ENCODE measurements at places on chromosomes 13 and 19.
A peak's percentile ranks its signal among the peaks of the same experiment; 100 is the strongest.

DNA sequence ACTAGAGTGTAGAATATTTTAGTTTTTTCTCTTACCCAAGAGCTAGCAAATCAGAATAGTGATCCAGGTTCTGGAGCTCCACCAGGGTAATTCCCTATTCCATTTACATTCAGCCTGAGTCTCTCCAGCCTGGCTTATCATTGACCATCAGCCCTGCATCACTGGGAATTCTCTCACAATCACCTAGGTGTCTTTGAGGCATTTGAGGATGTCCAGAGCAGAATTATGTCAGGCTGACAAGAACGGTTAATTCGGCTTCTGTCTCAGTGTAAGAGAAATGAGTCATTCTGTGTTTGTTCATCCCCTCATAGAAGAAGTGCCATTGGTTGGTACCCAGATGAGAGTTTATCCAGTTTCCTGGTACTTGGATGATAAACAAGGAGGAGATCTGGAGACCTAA is 180.5 kb downstream of the ZNF737 start:
- DNase-seq, result no peak

DNA sequence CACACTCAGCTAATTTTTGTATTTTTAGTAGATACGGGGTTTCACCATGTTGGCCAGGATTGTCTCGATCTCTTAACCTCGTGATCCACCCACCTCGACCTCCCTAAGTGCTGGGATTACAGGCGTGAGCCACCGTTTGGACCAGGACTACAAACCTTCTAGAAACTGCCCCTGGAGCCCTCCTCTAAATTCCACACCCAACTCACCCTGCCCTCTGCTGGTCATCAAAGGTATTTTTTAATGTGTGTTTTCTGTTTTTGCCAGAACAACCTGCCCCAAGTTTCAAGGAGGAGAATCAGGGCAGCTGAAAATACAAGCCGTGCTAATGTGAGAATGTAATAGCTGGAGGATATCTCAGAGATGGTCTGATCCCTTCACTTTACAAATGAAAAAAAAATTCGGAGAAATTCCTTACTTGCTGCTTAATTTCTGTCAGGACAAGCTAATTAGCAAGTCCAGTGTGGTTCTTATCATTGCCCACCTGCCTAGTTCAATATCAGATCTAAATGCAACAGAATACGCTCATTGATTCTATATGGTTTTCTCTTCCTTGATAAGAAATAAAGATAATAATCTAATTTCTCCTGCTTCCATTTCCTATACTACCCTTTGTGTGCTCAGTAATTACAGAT is 4.1 kb downstream of the ATP8A2 start:
- DNase-seq, result peak; percentile 13

DNA sequence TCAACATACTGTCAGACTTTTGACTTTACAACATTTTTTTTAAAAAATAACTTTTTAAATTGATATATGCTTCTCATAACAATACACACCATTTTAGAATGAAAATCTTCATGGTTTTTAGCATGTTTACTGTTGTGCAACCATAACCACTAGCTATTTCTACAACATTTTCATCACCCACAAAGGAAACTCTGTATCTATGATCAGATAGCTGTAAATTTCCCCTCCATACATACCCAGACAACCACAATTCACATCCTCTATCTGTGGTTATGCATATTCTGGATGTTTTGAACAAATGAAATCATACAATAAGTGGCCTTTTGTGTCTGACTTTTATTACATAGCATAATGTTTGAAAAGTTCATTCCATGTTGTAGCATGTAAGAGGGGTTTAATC is 1666.0 kb downstream of the EFNB2 start:
- no peak for DNase-seq

DNA sequence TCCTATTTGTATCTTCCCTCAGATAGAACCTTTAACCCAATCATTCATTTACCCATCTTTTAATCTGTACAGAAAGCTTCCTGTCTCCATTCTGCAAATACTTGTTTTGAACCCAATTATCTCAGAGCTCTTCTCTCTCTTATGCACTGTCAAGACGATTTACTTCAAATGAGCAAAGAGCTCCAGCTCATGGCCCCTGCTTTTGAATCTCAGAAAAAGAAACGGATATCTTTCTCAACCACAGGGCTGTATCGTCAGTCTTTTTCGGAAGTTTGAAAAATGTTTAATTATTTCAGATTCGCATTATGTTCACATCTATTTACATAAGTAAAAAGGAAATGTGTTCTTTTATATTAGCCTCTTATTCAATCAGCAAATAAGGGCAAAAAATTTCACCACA is 322.7 kb upstream of the NBEA start:
- no peak for DNase-seq

DNA sequence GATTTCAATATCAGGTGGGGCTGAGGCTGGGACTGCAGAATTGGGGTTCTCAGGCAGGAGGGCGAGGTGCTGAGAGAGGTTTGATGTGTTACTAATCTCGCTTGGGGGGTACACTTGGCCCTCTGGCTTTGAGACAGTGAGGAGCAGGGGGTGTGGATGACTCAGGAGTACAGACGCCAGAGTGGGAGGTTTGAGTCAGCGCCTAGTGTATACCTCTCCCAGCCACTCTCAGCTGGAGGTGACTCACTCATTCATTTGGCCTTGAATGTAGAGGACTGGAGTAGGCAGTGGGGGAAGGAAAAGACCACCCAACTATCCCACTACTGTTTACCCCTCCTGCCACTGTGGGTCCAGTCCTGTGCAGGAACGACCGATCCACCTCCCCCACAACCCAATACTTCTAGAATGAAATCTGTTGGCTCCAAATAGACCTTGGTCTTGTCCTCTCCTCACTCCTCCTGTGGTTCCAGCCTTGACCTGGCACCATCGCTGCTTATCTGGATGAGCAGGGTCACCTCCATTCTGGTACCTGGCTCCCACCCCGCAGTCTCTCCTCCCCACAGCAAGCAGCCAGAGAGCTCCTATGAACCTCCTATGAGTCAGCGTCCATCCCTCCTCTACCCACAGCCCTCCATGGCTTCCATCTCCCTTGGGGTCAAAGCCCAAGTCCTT is 20.1 kb upstream of the ZNRF4 start:
- DNase-seq, result no peak

DNA sequence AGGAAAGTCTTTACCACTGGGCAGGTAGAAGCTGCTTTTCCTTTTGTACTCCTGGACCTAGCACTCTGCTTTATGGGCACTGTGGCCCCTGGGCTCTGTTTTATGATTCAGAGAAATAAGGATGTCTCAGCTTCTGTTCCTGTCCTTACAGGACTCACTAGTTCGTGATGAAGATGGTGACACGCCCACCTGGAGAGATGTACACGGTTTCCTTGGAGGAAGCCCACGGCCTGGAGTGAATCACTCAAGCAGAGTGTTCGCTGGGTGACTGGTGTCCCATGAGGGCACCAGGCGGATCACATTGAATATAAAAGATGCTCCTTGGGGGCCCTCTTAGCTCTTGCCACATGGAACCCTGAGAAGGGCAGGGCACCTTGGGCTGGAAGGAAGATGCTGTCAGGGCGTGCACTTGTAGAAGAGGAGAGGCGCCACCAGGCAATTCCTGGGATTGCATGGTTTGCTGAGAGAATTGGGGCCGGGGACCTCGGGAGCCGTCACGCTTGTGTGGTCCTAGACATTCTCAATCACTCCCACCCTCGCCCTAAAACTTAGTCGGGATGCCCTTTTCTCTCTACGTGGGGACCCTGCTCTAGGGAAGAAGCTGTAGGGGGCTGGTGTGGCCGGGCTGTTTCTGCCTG is 202.6 kb downstream of the TSHZ3 start:
- no peak for DNase-seq

DNA sequence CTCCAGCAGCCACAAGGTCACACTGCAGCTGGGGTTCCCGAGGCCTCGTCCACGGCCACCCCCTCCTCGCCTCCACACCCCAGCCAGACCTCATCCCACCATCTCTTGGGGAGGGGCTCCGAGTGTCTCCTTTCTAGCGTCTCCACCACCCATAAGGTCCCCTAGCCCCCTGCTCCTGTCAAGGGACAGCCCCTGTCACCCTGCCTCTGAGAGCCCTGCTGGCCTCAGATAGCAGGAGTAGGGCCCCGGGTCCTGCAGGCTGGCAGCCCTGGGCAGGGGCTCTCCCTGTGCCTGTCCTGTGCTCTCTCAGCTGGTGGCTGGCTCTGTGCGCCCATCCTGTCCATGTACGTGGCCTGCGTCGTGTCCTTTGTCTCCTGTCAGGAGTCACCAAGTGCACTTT is 17.0 kb downstream of the COMP start:
- DNase-seq, result no peak

DNA sequence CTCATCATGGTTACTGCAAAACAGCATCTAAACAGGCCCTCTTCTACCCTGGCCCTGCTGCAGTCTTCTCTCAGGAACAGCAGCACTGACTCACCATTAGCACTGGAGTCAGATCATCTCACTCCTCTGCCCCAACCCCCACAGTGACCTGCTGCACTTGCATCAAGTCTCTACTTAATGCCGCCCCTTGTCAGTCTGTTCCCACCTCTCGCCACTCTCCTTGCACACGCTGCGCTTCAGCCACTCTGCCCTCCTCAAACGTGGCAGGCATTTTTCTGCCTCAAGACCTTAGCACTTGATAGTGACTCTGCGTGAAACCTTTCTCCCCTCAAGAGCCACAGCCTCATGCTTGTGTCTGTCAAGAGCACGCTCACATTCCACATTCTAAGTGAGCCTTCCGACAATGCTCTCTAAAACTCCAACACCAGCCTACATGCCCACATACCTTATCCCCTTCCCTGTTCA is 22.1 kb downstream of the MIPEP start:
- DNase-seq, result no peak

DNA sequence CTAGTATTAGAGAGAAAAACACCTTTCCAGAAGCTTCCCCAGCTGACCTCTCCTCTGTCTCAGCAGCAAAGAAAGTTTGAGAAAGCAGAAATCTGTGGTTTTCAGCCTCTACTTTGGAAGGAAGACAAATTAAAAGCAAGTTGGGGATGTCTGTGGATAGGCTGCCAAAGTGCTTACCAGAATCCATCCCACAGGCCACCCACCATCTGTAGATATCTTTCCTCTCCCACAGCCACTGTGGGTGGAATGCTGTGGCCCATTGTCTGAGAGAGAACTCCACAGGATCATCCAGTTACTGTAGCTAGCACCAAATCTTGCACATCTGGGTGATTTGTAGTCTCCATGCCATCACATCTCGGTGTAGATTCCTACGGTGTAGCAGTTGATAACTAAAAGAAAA is 133.5 kb downstream of the DNAJC15 start:
- DNase-seq, result no peak

- no peak for DNase-seq
Measured at GRCh38 chr13:73340069-73340468, 281.3 kb downstream of the KLF5 start.

DNA sequence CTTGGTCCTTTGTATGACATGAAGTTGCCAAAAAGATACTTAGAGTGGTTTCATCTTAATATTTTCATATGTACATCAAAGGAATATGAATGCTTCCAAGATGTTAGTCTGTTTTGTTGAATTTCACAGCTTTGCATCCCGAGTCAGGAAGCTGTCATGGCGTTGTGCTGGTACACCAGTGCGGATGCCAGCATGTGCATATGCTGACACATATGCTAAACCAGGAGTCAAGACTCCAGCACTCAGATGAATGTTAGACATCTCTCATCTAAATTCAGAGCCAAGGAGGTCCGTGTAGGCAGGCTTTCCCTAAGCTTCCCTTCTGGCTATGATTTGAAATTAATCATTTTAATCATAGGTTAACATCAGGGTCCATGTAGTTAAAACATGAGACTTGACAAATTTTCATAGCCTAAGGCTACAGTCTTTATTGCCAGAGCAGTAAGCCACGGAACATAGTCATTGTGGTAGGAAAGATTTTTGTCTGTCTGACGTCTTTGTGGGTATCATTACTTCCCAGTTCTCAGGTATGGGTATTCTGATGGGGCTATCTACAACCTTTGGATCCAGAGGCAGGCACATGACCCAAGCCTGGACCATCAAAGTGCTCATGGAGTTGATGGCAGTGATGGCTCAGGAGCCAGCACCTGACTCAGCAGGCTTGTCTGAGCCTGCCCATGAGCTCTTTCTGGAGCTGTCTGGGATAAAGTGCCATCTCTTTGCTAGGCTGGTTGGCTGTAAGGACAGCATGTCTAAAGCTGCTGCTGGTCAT is 246.1 kb downstream of the KCNRG start:
- DNase-seq, result no peak

- no peak for DNase-seq
Measured at GRCh38 chr19:54523403-54523802, 20.8 kb downstream of the LAIR2 start.

GRCh38 chr13:19345158-19345557 is 163.5 kb upstream of the TUBA3C start:
- no peak for DNase-seq

DNA sequence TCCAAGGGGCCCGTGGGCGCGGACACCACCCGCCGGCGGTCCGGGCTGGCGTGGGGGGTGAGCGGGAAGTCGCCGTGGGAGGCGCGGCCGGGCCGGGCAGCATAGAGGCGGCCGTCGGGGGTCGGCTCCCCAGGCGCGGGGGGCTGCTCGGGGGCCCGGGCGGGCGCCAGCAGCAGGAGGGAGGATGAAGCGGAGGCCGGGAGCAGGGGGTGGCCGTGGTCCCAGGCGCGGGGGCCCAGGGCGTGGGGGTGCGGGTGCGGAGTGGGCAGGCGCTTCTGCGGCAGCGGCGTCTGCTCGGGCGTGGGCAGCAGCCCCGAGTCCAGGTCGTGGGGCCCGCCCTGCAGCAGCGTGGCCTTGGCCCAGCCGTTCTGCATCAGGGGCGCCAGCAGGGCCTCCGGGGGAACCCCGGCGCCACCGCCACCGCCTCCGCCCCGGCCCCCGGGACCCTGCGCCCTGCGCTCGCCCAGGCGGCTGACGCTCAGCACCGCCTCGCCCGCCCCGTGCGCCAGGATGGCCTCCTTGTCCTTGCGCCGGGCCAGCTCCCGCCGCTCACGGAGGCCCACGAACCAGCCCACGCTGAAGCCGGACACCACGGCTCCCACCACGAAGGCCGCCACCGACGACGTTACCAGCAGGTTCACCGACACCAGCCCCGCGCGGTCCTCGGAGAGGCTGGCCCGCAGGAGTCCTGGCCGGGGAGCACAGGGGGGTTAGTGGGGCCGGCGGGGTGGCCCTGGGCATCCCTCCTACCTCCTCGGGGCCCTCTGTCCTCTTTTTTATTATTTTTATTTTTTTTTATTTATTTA is 4.2 kb upstream of the LRG1 start:
- no peak for DNase-seq

DNA sequence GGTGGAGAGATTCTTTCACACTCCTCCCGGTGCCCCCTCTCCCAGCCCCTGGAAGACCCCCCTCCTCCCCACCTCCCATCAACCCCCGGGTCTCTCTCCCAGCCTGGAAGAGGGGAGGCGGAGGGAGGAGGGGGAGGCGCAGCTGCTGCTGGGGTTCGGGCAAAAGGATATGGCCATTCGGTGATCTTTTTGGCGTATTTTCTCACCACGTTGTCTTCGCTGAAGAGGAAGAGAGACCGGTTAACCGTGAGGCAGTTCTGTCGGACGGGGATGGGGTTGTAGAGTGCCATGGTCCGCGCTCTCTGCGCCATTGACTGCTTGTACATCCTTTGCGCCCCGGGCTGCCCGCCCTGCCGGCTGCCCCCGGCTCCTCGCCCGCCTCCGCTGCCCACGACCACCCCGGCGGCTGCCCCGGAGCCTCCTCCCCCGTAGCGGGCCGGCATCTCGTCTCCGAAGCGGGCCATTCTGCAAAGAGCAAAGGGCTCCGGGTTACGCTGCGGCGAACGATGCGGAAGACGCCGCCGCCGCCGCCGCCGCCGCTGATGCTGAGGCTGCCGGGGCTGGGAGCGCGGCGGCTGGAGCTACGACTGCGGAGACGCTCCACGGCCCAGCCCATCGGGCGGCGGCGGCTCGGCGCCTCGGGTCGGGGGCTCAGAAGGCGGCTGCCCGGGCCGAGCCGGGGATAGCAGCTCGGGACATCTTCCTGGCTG is 363 bp downstream of the CACNA1A start:
- DNase-seq, result no peak

Data from muscle of arm (tissue), 14 donors.